ENCODE measurements at places on chromosomes 6 and 20.

DNA sequence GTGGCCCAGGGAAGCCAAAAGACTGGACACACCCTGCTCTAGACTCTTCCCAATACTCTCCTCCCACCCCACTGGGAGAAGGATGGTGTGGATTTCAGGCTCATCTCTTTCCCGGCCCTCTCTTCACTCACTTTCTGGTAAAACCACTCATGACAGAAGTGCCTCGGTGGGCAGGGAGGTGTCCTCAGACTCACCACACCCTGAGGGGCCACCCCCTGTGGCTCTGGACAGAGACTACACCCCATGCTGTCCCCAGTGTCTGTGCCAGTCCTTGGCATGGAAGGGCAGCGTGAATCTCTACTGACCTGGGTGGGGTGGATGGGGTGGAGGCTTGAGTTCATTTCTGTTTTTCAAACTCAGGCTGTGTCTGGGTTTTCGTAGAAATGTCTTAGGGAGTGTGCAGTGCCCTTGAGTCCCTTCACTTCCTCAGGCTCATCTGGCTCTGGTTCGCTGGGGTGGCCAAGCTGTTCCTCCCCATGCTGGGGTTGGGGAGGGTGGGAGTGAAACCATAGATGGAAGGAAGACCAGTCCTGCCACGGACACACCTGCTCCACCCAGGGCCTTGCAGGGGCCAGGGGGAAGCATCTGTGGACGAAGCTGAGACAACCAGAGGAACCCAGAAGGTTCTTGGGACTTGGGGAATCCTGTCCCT, 59.1 kb downstream of the EZR start:
- no peak for DNase-seq

DNA sequence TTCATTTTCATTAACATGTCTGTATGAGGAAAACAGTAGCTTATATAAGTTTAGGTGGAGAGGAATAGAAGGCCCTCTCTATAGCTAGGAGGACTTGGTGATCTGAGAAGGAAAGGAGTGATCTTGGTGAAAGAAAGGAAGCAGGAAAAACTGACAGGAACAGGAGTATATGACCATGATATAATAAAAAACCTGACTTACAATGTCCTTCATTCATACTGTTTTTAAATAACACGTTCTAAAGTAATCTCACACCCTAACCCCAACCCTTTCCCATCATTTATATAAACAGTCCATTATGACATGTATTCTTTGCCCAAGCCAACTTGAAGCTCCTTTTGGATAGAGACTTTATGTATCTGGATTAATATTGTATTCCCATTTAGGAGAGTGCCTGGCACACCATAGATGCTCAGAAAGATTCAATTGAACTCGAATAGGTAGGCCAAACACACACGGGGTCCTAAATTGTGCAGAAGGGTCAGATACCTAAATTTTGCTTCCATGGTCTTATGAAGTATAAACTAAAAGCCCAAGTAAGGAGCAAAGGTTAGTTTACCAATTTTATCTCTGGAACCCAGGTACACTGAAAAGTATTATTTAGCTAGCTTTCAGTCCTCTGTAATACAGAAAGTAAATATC, 75.9 kb downstream of the OR2B2 start:
- DNase-seq, result no peak

DNA sequence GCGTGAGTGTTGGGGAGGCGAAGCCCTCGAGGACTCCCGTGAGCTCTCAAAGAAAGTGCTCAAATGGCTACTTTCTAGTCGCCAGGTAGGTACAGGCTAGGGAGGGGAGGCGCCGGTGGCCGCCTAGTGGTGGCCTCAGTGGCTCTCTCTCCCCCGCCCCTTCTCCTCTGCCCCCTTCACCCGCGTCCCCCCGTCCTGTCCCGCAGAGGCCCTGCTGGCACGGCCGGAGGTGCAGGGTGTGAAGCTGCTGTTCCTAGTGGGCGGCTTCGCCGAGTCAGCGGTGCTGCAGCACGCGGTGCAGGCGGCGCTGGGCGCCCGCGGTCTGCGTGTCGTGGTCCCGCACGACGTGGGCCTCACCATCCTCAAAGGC, 16.3 kb downstream of the ADISSP start:
- DNase-seq, result no peak

- no peak for DNase-seq
These were observed 20.7 kb downstream of the RIPK1 start for GRCh38 chr6:3088968-3089367.

DNA sequence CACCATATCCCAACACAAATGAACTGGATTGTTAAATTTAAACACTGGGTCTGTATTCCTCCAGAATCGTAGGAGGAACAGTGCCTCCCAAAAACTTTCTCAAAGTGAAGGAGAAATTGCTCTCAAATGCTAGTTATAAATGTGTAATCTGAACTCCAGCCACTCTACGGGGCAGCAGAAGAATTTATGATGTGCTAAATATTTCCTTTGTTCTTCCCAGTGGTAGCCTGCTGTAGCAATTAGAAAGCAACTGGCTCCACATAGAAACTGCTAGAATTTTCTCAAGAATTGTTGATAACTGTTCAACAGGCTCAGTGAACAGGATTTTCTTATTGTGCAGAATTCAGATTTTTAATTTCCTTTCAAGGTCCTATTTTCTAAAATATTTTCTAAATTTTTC, 49.8 kb upstream of the EYA4 start:
- no peak for DNase-seq

DNA sequence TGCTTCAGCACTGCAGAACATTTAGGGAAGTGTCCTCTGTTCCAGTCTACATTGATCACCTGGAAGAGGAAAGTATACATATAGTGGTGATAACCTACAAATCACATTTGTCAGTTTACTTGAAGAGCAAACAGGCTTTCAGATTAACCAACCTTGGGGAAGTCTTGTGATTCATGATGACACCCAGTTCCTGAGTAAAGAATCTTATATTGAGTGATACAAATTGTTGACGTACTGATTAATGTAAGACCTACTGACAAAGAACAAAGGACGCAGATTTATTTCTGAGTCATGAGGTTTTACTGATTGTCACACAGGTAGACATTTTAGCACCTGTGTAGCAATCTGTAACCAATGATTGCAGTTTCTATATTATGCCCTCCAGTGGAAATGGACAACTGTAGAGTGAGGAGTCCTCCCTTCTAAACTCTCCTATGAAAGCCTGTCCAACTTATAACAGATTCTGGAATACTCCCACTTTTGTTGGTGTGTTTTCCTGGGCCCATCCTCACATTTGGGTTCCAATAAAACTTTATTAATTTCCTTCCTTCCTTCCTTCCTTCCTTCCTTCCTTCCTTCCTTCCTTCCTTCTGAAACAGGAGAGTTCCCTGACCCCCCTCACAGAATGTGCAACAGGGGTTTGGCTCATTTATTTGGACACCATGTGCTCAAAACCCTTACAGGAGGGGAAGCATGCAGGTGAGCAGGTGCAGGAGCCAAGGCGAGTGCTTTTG, 113.5 kb downstream of the SLC35B3 start:
- no peak for DNase-seq

GRCh38 chr20:38429301-38429700, 5.8 kb downstream of the SNHG17 start:
- DNase-seq, result no peak

GRCh38 chr6:16564436-16564835, 196.8 kb downstream of the ATXN1 start:
- no peak for DNase-seq

GRCh38 chr6:31180500-31180899, 10.0 kb upstream of the POU5F1 start:
- DNase-seq, result no peak

DNA sequence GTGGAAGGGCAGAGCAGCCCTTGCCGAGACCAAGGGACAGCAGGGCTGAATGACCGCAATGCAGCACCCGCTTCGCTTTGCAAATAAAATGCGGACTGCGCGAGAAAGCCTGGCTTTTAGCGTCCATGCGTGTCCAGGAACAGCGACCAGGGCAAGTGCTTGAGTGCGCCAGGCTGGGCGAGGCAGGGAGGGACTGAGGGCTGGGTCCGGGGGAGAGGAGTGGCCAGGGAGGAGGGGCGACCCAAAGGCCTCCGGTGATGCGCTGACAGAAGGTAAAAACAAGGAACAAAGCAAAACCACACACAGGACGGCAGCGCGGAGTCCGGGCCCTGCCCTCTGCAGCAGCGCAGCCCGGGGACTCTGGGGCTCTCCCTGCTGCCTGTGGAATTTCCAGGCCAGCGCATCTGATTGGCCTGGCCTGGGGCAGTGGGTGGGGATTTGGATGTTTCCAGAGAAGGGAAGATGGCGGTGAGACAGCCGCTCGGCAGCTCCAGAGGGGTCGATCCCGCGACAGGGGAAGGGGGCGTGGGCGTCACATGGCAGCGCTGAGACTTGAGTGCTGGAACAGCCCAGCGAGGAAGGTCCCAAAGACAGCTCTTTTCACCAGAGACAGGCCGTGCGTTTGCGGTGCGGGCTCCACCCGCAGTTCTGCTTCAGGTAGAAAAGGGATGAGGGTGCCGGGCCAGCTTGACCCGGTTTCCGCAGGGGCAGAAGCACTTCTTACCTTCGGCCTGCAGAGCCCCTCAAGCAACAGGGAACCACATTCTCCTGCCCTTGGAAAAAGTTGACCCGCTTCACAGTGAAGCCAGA, 51.8 kb downstream of the SSR1 start:
- peak; percentile 5 for DNase-seq

- DNase-seq, result no peak
These were observed 11.9 kb downstream of the ERMARD start for GRCh38 chr6:169763308-169763707.

- no peak for DNase-seq
These were observed 64.9 kb downstream of the LAMA4 start for GRCh38 chr6:112189494-112189893.

- DNase-seq, result no peak
These were observed 107.8 kb downstream of the NFATC2 start for GRCh38 chr20:51434580-51435247.

- DNase-seq, result no peak
These were observed 173.7 kb upstream of the ZNF217 start for GRCh38 chr20:53767206-53767930.

- DNase-seq, result no peak
These were observed 19.2 kb downstream of the TRAM2 start for GRCh38 chr6:52557389-52558265.

GRCh38 chr6:27777614-27778355, 134.4 kb downstream of the OR2B2 start:
- DNase-seq, result no peak

DNA sequence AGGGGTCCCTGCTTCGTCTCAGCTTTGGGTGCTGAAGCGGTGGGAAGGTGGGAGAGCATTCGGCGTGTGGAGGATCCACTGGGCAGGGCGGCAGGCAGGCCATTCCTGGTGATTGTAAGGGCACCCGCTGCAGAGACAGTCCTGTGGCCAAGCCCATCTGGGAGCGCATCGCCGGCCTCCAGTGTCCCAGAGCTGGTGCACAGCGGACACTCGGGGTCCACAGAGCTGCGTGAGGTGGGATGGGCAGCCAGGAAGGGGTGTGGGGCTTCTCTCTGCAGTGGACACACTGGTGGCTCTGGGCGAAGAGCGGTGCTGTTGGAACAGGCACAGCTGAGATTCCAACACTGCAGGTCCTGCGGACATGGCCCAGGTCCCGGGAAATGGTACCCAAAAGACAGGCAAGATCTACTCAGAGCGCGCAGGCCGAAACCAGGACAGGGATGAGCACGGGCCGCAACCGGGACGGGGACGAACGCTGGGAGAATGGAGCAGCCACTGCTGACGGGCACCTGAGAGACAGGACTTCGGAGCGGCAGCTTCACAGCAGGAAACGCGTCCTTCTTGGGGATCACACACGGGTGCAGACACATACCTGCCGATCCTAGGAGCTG, 188.2 kb downstream of the ERMARD start:
- no peak for DNase-seq

- DNase-seq, result no peak
These were observed 54.0 kb upstream of the STMND1 start for GRCh38 chr6:17047889-17048288.

DNA sequence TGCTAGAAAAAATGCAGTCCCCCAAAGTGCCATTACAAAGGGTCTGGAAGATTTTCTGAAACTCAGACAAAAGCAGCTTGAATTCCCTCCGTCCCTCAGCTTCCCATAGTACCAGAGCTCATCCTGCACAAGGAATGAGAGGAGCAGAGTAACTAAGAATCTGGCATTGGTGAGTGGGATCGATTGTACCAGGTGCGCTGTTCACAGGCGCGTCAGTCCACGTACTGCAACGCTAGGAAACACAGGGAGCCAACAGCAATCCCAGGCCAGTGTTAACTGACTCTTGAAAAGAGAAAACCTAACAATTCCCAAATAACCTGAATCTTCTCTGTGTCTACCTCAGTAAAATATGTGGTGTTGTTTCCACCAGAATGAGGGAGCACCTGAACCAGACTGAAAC, 77.9 kb downstream of the GCNT2 start:
- DNase-seq, result no peak

DNA sequence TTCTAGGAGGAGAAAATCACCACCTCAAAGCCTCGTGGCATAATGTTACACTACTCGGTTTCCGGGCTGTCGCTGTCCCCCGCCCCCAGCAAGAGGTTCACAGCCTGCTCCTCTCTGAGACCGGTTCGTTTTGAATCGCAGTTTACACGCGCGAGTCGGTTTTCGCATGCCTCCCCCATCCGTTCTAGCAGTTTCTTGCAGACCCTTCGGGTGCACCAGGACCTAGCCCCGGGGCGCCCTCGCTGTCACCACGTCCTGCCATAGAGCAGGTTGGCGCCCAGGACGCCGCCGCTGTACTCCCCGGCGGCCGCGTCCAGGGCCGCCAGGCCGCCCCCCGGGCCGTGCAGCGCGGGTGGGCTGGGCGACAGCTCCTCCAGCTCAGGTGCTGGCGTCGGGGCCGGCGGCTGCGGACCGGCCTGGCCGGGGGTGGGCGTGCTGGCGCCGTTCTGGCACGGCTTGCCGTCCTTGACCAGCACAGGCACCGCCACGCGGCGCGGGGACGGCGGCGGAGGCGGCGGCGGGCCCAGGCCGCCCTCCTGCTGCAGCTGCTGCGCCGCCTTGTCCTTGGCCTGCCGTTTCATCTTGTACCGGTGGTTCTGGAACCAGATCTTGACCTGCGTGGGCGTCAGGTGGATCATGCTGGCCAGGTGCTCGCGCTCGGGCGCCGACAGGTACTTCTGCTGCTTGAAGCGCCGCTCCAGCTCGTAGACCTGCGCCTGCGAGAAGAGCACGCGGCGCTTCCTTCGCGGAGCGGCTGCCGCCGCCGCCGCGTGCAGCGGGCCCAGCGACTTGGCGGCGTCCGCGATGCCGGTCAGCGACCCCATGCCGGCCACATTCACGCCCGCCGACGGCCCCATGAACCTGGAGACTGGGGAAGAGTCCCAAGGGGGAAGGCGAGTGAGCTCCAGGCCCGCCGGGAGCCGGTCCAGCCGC, 1.4 kb downstream of the NKX2-4 start:
- DNase-seq, result peak; percentile 49

DNA sequence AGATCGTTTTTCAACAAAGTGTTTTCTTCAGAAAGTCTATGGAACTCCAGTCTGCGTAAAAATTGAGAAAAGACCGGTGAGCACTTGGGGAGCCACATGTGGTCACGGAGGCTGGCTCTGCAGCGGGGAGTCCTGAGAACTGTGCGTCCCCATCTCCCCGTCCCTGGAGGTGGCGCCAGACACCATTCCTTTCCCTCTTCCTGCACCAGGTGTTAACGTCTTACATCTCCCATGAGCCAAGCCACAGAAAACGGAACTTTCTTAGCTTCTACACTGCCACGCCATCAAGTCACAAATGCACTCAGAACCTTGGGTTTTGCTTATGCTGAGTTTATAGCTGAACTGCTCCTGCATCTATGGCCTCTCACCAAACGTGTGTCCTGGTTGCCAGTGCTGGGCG, 62.6 kb downstream of the GINS1 start:
- DNase-seq, result no peak
